ENCODE measurements at places on chromosomes 11 and 22.

GRCh38 chr11:6377902-6378639, 12.2 kb upstream of the SMPD1 start:
- no peak for DNase-seq

GRCh38 chr11:68038718-68039525, at the start of gene TCIRG1:
TSS of gene TCIRG1 (plus strand) at chr11:68039025. CDS start at chr11:68041272, 2,247 bp downstream.
- DNase-seq = peak; percentile 82

GRCh38 chr22:18034076-18034475, 9.7 kb upstream of the MICAL3 start:
- DNase-seq = no peak

- peak; percentile 69 for DNase-seq
Observed at GRCh38 chr11:118791961-118792569, 1.1 kb upstream of the DDX6 start.

GRCh38 chr11:37968148-37968547, 1370.1 kb upstream of the RAG2 start:
- DNase-seq = no peak

GRCh38 chr22:46132830-46133587, 17.3 kb upstream of the PPARA start:
- no peak for DNase-seq

DNA sequence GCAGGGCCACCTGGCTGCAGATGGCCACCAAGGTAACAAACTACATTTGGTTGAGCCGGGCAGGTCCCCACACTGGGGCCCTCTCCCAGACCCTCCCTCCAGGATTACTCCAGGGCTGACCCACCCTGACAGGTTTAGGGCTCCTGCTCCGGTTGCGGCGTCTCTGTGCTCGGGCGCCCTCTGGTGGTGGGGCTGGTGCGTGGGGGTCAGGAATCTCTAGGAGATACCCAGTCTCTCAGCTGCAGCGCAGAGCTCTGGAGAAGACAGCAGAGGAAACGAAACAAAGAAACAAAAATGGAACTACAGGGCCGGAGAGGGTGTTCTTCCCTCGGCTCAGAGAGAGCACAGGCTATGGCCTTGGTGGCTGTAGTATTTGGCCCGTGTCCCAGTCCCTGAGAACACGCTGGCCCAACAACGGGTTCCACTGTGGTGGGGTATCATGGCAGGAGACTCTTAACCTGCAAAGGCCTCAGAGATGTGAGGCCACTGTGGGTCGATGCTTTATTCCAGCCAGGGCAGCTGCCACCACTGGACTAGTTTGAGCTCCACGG, 2.4 kb downstream of the C11orf96 start:
- peak; percentile 81 for DNase-seq

DNA sequence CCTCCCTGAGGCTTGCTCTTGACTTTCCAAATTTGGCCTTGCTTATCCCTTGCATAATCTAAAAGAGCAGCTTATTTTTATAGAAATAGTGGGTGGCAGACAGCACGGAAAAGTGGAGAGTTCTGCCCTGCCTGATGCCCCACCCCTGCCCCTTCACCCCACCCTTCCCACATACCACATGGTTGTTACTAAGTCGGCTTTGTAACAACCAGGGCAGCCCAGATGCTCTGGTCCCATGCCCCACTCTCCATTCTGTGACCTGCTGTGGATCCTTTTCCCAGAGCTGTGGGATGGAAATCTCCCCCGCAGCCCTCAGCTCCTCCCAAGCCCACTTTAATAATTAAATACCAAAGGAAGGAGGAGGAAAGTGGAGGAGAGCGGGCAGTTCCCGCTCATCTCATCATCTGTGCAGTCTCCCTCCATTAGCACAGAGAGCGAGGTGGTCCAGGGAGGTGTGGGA, 10.9 kb downstream of the MRGPRF start:
- no peak for DNase-seq

DNA sequence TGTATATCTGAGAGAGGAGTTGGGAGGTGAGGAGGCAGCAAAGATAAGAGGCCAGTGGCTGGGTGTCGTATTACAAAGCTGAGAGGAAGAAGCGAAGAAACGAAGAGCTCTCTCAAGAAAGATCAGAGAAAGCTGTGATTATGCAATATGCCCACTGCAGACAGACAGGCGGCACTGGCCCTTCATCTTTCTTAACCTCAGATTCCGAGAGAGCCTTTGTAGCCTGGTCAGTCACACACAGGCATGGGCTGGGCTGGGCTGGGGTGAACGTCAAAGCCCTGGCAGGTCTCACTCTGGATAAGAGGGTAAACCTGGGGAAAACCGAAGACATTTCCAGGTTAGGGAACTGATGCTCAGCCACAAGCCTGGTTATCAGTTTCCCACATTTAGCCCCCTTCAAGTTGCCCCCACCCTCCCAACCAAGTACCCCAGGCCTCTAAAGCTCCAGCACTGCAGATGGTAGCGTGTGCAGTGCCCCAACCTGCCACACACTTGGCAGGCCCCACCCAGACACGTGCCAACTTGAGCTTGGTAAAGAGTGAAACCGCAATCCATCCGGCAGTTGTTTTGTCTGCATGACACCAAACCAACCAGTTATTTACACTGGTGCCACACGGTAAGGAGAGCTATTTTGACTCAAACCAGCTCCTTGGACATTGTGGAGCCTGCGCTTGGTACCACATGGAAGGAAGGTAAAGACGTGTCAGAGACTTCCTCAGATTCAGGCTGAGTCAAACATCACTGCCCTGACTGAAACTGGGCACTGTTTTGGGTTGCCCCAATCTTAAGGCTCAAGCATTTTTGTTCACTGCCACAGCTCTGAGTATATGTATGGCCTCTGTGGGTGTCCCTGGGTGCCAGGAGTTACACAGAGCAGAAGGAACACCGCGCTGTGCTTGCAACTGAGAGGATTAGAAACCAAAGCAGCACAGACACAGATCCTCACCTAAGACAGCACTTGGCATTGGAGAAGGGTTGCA, 135.9 kb downstream of the FDX1 start:
- DNase-seq = no peak

GRCh38 chr22:37568448-37569008, 8.2 kb downstream of the CDC42EP1 start:
- DNase-seq = no peak

GRCh38 chr11:1858154-1858553, 5.3 kb downstream of the LSP1 start:
- DNase-seq = no peak

- peak; percentile 89 for DNase-seq
Observed at GRCh38 chr11:69101115-69101791, 52.5 kb downstream of the TPCN2 start.

- DNase-seq = peak; percentile 48
Observed at GRCh38 chr11:125123947-125124617, 12.7 kb upstream of the TMEM218 start.

DNA sequence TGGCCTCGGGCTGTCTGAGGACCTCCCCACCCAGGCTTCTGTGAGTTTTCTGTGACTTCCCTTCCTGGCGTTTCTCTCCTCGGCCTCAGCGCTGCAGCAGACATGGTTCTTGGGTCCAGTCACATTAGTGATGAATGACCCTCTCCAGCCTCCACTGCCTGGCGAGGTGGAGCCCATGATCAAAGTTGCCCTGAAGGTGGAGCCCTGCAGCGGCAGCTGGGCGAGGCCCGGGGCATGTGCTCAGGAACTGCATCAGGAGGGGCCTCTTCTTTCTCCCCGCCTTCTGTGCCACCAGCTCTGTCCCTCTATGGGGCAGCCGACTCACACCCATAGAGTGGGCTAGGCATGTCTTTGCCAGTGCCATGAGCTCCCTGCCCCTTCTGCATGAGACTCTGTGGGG, 1079.7 kb downstream of the TBC1D22A start:
- no peak for DNase-seq

GRCh38 chr11:119362741-119363080, 16.2 kb upstream of the MFRP start:
- no peak for DNase-seq

GRCh38 chr22:21753374-21754111, 17.9 kb upstream of the YPEL1 start:
- no peak for DNase-seq

DNA sequence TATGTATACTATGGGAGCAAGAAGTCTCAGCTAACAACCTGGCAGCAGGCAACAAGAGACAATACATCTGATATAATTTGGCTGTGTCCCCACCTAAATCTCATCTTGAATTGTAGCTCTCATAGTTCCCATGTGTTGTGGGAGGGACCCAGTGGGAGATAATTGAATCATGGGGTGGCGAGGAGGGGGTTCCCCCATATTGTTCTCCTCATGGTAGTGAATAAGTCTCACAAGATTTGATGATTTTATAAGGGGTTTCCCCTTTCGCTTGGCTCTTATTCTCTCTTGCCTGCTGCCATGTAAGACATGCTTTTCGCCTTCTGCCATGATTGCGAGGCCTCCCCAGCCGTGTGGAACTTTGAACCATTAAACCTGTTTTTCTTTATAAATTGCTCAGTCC, 6.2 kb downstream of the DNAJC24 start:
- DNase-seq = no peak

- no peak for DNase-seq
Observed at GRCh38 chr22:41469218-41469851, 418 bp downstream of the ACO2 start.

- DNase-seq = no peak
Observed at GRCh38 chr11:126328938-126329643, 25.2 kb downstream of the DCPS start.

DNA sequence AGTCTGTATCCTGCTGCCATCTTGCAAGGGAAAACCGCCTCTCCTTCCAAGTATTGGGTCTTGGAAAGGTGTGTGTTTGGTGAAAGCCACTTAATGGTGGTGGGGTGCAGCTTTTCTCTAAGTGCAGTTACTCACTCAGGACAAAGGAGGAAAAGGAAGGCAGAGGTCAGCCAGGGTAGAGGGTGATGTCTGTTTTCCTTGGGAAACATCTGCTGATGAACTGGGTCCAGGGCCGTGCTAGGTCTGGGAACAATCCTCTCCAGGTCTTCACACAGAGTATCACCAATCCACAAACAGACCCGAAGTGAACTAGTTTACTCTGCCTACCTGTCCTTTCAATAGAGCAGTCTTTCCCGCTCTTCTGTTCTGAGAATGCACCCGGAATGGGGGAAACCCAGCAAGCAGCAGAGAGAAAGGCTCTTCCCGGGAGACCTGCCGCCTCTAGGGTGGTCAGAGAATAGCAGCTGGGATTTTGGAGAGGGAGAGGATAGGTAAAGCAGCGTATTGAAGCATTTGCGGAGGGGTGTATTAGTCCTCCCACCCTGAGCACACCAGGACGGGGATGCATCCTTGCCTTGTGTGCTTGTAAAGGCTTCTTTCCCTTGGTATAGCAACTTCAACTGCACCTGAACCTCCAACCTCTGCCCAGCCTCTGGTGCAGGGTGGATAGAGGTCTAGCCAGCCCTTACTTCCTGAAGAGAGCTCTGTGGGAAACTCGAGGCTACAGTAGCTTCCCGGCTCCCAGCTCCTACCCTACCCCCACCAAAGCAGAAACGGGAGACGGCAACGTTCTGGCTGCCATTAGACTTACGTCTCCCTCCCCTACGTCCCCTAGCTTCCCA, 20.7 kb downstream of the LHFPL7 start:
- DNase-seq = no peak

- no peak for DNase-seq
Observed at GRCh38 chr11:75199412-75199955, 41.1 kb upstream of the TPBGL start.

GRCh38 chr11:104053743-104054478, 17.5 kb downstream of the DDI1 start:
- DNase-seq = no peak

DNA sequence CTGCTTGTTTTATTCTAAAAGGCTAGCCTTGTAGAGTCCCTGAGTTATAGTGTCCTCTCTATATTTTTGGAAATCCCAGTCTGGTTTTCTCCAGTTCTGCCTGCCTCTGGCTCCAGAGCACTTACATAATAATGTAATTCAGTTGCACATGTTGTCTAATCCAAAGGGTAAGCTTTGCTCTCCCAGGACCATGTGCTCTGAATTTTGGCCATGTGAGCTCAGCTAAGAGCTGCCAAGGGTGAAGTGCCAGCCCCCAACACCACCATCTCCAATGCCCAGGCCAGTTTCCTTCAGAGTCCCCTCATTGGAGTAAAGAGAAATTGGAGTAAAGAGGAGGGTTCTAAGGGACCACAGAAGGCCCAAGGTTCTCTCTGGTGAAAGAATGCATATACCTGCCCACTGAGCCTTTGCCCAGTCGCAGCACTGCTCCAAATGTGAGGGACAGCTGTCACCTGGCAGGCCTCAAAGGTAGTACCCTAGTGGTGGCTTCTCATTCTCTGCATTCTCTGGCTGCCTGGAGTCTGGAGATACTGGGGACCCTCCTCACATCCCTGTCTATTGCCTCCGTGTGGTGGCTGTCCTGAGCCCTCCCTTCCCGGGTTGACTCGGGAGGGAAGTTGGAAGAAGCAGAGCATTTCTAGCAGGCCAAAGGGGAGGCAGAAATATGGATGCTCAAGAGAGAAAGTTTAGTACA, 4.9 kb downstream of the CRY2 start:
- DNase-seq = no peak

GRCh38 chr11:77346906-77347603, 45.6 kb upstream of the GDPD4 start:
- DNase-seq = no peak

GRCh38 chr11:111310723-111311122, 12.4 kb downstream of the POU2AF3 start:
- DNase-seq = no peak

GRCh38 chr11:61367406-61367805, 5.2 kb downstream of the TMEM138 start:
- DNase-seq = no peak

DNA sequence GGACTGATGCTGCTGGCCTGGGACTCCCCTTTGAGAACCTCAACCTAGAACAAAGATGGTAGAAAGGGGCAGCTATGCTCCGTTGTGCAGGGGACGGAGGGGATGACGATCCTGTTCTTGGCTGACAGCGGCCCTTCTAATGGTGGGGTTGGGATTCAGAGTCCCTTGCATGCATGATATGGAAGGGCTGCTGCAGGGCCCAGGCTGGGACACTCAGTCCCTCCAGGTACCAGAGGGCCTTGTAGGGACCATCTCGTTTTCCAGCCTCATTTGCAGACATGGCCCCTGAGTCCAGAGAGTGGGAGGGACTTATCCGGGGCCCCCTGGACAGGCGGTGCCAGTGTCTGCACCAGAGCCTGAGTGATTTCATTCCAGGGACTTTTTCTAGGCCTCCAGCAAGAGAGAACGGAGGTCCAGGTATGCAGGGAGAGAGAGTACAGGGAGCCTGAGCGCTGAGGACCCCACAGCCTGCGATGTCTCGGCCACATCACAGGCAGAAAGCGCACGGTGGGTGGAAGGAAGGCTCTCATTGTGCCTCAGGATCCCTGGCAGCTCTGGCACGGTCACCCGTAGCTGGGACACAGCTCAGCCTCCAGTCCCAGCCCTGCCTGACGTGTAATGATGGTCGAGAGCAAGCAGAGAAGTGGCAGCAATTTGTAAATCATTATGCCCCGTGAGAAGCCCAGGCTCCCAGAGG, 860.8 kb downstream of the TBC1D22A start:
- no peak for DNase-seq

DNA sequence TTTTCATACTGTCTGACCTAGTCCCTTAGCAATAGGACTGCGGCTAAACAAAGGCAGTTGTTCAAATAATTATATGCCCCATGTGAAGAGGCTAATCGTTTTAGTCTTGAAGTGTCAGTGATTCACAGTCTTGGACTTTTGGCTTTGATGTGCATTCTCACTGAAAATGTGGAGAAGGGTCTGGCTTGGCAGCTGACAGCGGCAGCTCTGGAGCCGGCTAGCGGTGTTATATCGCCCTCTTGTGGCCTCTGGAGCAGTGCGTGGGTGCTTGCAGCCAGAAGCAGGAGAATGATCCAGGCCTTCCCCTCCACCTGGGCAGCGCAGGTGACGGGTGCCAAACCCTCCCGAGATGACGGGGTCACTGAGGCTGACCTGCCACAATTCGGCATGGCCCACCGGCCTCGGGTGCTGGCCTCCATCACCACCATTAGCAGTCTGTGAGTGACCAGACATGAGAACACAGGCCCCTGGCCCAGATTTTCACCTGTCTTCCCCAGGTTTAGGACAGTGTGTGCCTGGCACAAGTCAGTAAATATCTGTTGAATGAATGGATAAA, 90.3 kb upstream of the PITPNB start:
- peak; percentile 84 for DNase-seq
